ENCODE measurements at places on chromosomes 16 and 17.

GRCh38 chr16:83888672-83889044, 10.3 kb upstream of the MLYCD start:
- no peak overlapping the region for H3K27ac ChIP-seq

- no peak overlapping the region for H3K4me3 ChIP-seq
- H3K27ac ChIP-seq = no peak overlapping the region
- no peaks in the 10 kb centered on the region for H3K27me3 ChIP-seq
- no peak for DNase-seq
Measured at GRCh38 chr17:14351493-14351892, 50.6 kb downstream of the HS3ST3B1 start.

GRCh38 chr17:10661437-10661836, 4.3 kb upstream of the MYH3 start:
- no peaks in the 10 kb centered on the region for H3K27me3 ChIP-seq
- H3K4me1 ChIP-seq = no peaks in the 10 kb centered on the region
- H3K27ac ChIP-seq = no peak overlapping the region
- no peak for DNase-seq

GRCh38 chr16:31440516-31441184, 1.9 kb downstream of the ZNF843 start:
- no peaks in the 10 kb centered on the region for H3K36me3 ChIP-seq
- H3K4me3 ChIP-seq = no peak overlapping the region
- peaks cover 7% of the 10 kb centered on the region for H3K4me1 ChIP-seq
- no peak overlapping the region for H3K27ac ChIP-seq
- DNase-seq = no peak
